ENCODE measurements at places on chromosomes 11 and 22.

GRCh38 chr11:111655924-111656323 lies 53.7 kb downstream of the SIK2 start:
- no peak for DNase-seq

DNA sequence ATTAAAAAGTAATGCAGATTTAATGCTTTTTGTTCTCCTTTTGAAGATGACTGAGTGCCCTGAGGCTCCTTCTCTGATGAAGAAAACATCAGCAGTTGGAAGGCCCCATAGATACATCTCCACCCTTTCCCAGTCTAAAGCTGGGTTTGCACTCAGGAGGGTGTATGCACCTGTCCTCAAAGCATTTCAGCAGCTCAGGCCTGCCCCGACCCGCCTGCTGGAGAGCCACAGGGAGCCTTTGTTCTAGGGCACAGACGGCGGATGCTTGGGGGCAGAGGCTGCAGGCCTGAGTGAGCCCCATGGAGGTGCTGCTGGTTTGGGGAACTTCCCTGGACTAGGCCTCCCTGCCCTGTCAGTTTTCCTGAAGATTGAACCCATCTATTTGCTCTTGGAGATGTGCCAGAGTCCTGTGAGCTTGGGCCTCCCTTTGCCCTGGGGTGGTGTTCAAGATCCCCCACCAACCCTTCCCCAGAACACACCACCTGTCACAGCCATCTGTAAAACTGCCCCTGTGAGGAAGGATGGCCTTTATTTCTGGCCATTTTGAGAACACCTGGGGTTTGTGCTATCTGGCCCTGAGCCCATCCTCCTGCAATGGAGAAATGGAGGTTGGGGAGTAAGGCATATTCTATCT lies 160.0 kb downstream of the NAV2 start:
- DNase-seq: no peak

DNA sequence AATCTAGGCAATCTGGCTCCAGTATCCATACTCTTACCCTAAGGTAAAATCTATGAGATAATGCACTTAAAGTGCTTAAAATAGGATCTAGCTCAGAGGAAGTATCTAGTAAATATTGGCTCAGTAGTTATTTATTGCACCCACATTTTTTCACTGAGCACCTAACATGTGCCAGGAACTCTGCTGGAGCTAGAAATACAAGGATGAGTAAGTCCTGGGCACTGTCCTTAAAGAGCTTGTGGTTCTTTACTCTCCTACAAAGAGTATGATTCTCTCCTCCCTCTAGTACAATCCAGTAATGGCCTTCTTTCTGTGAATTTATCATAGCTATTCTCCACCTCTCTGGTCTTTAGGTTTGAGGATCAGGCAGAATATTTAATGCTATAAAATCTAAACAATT lies 59.2 kb downstream of the DEUP1 start:
- DNase-seq: no peak

- DNase-seq: no peak
Observed at GRCh38 chr11:120273432-120273831, 33.5 kb downstream of the POU2F3 start.

DNA sequence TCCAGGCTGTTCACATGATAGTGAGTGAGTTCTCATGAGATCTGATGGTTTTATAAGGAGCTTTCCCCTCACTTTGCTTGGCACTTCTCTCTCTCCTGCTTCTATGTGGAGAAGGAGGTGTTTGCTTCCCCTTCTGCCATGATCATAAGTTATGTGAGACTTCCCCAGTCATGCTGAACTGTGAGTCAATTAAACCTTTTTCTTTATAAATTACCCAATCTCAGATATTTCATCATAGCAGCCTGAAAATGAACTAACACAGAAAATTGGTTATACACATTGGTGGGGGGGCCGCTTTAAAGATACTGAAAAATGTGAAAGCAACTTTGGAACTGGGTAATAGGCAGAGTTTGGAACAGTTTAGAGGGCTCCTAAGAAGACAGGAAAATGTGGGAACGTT lies 741.1 kb upstream of the LUZP2 start:
- no peak for DNase-seq

- DNase-seq: no peak
Observed at GRCh38 chr11:94193288-94193687, 64.6 kb downstream of the PANX1 start.

DNA sequence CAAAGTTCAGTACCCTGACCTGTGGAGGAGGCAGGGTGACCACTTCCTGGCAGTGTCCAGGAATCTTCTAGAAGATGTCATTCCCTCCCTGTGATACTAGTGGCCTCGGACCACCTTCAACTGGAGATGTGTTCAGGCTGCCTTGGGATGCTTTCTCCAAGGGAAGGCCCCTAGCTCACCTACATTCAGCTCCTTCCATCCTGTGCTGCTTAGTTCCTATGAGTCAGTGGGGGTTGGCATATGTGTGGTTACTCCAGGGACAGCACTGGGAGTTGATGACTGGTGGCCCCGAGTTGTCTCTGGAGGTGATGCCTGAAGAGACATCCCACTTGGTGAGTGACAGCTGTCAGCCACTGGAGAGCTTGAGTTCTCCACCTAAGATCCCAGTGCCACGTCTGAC lies 81.8 kb upstream of the OR9Q1 start:
- DNase-seq: no peak

DNA sequence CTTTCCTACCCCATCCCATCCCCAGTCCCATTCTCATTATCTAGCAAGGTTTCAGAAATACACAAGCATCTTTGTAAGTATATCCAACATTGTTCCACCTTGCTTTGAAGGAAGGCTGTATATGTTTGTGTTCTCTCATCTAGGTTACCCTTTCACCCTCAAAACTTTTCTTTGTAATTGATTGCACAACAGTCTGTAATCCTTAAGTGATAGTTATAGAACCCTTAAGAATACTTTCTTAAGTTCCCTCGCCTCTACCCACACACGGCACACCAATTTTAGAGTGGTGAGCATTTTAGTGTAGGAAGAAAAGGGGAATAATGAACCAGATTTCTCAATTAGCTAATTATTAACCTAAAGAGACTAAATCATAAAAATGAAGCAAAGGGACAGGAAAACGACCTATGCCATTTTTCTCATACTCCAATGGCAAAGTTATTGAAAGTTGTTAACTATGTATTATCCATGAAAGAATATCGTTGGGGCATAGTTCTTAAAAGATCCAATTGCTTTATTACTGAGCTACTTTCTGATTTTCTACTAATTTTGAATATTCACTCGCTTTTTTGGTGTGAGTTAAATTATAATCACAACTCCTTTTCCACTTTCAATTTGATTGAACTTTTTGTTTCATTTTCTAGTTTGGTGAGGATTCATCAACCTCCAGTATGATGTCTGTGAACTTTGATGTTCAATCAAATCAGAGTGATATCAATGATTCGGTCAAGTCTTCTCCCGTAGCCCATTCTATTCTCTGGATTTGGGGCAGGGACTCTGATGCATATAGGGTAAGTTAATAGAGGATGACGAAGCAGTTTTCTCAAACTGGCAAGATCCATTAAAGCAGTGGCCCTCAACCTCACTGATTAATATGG lies 44.9 kb downstream of the TTC17 start:
- DNase-seq: no peak

DNA sequence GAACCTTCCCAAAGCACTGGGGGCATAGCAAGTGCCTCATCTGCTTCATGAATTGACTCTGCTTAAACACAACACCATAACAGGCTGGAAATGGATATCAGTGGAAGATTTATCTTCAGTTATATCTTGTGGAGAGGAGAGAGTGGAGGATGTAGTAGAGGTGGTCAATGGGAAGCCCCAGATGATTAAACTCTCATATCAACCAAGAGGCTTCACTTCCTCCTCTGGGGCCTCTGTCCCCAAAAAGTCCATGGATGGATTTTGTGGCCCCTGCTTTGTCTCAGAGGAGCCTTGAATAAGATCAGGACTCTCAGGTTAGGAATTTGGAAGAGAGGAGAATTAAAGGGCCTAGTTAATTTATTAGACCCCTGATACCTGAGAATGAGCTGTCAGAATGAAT lies 106.1 kb downstream of the CEP164 start:
- DNase-seq: no peak

DNA sequence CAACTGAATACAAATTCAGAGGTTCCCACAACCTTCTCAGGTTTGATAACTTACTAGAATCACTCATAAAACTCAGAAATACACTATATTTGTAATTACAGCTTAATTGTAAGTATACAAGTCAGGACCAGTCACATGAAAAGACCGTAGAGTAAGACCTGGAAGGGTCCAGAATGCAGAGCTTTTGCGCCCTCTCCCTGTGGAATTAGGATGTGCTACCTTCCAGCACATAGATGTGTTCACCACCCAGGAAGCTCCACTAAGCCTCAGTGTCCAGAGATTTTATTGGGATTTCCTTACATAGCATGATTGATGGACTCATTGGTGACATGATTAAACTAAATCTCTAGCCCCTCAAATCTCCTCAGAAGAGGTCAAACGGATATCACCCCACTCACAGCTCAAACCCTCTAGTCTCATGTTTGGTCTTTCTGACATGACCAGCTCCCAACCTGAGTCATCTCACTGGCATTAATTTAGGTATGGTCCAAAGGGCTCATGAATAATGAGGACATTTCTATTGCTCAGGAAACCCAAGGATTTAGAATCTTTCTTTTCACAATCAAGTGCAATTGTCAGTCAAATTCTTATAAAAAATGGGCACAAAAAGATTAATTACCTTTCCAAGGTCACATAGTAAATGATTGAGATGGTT lies 77.2 kb upstream of the UBASH3B start:
- DNase-seq: no peak

- DNase-seq: no peak
Observed at GRCh38 chr11:128164080-128164741, 423.1 kb downstream of the ETS1 start.

DNA sequence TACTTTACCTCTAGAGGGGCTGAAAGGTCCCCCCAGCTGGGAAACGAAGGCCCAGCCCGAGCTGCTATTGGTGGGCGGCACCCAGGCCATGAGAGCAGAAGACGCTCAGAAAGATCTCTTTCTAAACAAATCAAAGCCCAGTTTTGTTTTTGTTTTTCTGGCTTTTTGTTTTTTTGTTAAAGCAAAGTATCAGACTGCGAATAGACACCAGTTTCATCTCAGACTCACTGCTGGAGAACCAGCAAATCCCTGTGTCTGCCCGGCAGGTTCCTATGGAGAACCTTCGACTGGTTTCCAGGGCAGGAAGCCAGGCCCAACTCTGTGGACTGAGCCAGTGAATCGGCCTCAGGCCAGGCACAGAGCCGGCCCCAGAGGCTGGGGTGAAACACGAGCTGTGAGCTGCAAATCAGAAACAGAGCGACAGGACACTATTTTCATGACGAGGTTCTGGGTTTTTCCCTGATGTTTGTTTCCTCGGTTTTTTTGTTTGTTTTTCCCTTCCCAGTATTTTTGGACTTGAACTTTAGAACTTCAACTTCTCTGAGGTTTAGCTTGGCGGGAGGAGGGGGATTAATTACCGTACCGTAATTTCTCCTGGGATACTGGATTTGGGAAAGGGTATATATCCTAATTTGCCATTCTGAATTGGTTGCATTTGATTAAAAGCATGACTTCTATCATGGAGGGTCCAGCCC lies 16.0 kb upstream of the B4GALNT4 start:
- DNase-seq: peak; percentile 59

- DNase-seq: no peak
Observed at GRCh38 chr22:40826984-40827741, 8.0 kb upstream of the SLC25A17 start.

DNA sequence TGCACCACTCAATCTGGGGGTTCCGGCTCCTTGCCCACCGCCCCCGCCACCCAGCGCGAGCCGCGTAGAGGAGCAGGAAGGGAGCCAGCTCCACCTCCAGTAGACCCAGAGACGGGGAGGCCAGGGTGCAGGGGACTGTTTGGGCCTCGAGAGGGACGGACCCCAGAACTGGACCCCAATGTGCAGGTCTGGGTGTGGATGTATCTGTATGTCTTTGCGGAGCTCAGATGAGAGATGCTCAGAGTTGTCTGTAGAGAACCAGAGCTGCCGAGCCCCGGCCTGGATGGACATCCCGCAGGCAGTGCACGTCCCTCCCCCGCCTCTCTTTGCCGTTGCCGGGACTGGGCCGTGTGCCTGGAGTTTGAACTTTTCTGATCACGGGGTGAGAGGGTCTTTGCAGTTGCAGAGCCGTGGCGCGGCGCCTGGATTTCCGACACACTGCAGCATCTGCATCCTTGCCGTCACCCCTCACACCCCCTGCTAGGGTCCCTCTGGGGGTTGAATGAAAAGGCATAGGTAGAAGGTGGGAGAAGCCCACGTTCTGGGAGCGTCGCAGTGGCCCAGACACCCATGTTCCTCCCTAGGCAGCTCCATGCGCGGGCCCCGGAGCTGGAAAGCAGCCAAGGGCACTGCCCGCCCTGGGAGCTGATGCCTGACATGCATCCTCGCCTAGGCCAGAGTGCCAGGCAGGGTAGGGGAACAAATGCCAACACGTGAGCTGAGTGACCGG lies 105.2 kb downstream of the KCNQ1 start:
- DNase-seq: no peak

- DNase-seq: no peak
Observed at GRCh38 chr11:130473795-130474377, 25.4 kb downstream of the ADAMTS15 start.

DNA sequence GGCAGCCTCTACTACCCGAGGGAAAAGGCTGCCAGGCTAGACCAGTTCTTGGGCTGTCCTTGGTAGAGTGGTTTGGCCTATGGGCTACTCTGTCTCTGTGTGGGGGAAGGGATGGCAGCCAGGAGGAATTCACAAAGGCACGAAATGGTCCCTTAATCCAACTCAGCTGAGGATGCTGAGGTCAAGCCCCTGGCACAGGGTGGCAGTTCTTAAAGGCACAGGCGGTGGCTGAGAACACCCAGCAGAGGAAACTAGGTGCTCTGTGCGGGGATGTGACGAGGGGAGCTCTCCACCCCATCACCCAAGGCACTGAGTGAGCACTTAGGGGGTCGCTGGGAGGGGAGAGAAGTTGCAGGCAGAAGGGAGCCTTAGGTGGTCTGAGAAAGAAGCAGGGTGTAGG lies at the start of gene MFRP:
MFRP (minus strand) TSS at position 101 of the 400 bp plus-strand sequence. CDS start 192 bp downstream, outside the sequence.
- DNase-seq: no peak

DNA sequence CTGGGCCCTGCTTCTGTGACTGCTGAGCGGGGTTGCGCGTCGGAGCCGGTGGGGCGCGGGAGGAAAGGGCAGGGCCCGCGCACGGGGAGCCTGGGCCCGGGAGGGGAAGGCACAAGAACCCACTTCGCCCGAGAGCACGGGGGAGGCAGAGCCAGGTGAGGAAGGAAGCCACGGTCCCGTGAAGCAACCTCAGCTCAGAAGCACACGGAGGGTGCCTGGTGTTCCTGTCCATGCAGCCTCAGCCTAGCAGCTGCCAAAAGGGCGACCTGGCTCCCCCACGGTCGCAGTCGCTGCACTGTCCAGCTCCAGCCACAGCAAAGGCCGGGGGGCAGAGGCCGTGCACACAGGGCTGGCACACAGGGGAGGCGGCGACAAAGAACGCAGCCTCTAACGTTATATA lies 9.3 kb upstream of the CDC42BPG start:
- DNase-seq: no peak

DNA sequence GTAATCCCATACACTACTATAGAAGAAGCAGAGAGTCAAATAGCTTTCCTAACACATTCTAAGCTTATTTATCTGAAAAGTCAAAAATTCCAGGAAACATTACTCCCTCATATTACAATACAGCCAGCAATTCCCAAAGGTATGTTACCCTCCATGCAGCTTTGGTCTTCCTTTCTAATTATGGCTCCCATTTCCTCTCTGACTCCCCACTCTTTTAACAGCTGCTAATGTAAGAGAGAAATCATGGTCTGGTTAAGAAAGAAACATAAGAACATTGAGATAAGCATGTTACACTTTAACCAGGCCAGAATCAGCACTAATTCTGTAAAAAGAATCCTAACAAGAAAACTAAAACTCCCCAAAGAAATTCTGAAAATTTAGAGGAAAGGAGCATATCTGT lies 6.8 kb downstream of the PPP2R1B start:
- no peak for DNase-seq

Data from posterior cingulate gyrus (tissue), 11 donors.